Activated CD4-positive, alpha-beta T cell treated with anti-CD3 and anti-CD28 coated beads, Interleukin-2, amount 50 U/mL, for 4 hours (primary cell): ENCODE measurements at places on chromosomes 16 and 17.

DNA sequence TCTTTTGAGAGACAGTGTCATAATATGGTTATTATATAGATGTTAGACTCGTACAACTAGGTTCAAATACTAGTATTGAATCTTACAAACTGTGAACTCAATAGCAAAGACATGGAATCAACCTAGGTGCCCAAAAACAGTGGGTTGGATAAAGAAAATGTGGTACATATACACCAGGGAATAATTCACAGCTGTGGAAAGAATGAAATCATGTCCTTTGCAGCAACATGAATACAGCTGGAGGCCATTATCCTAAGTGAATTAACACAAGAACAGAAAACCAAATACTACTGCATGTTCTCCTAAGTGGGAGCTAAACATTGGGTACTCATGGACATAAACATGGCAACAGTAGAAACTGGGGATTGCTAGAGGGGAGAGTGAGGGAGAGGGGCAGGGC, 8.1 kb downstream of the PHKB start:
- DNase-seq, result no peak

GRCh38 chr16:86211800-86212199, 298.5 kb upstream of the FOXF1 start:
- no peak for DNase-seq

DNA sequence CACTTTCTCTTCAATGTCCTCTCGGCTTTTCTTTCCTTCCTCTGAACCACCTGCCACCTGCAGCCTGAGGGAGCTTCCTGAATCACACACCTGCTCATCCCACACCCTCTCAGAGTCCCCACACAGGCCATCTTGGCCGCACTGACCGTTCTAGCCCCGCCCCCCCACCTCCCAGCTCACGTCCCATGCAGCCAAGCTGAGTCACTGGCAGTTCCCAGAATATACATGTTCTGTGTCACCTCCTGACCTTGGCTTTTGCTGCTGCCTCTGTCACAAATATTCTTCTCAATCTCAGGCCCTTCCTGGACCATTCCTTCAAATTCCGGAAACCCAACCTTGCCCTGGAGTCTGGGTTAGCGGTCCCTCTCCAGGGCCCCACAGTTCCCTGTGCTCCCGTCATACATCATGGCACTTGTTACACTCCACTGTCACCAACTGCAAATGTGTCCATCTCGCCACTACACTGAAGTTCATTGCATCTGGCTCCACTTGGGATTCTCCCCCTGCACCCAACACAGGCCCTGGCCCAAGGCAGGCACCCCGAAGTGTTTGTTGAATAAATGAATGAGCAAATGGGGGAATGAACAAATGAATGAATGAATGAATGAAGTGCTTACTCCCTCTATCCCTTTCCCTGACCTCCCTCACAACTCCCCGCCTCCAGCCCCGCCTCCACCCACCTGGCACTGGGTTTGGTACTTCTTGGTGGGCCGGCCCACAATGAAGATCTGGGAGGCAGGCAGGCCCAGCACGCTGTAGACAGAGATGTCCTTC, 12.8 kb downstream of the PIMREG start:
- DNase-seq, result no peak

GRCh38 chr16:23008041-23008440, 141.2 kb downstream of the USP31 start:
- DNase-seq, result no peak
